ENCODE measurements at places on chromosomes 2 and 18. TPM values are rescaled to one million over a fixed set of nuclear protein-coding genes. Genes with fewer than 3 reads are reported as not detected.

NEB gene
- total RNA-seq = 0.75 TPM

FAM124B gene
- 2.1 TPM for total RNA-seq

QPCT gene
- 0.70 TPM for total RNA-seq

DLX1 gene
- not detected for total RNA-seq

UGT1A3 gene
- not detected for total RNA-seq

- no peak for DNase-seq
- H3K36me3 ChIP-seq = no peaks in the 10 kb centered on the region
- no peak overlapping the region for H3K27ac ChIP-seq
- no peak overlapping the region for H3K4me3 ChIP-seq
These were observed 159.0 kb downstream of the NUP35 start for GRCh38 chr2:183283209-183283608.

ACMSD gene
- not detected for total RNA-seq

- H3K4me3 ChIP-seq = no peak within 1 kb of the TSS
- no peak for DNase-seq
- peaks cover 39% of the 10 kb centered on the region for H3K27me3 ChIP-seq
- no peaks in the 10 kb centered on the region for H3K36me3 ChIP-seq
- no peak within 1 kb of the TSS for H3K27ac ChIP-seq
These were observed at the start of gene HOXD8 for GRCh38 chr2:176128982-176129796. Gene HOXD8 (plus strand): TSS chr2:176129705. CDS start chr2:176130367, 662 bp downstream.

DNA sequence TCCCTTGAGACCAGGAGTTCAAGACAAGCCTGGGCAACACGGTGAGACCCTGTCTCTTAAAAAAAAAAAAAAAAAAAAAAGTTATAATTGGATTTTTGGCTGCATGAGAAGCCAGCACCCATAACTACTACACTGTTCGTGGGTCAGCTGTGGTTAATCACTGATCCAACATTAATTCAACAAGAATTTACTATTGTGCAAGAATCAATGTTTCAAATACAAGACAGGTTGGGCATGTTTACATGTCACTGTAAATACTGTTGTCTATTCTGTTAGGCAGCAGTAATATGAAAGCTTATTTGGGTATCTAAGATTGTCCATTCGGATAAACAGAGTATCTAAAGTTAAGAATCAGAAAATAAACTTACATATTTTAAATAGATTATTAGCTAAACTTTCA, 62.3 kb downstream of the ESCO1 start:
- no peak overlapping the region for H3K4me3 ChIP-seq
- H3K27ac ChIP-seq = no peak overlapping the region
- H3K36me3 ChIP-seq = peaks cover 46% of the 10 kb centered on the region
- H3K27me3 ChIP-seq = no peaks in the 10 kb centered on the region
- H3K4me1 ChIP-seq = no peaks in the 10 kb centered on the region
- DNase-seq = no peak

- H3K27me3 ChIP-seq = no peaks in the 10 kb centered on the region
- H3K36me3 ChIP-seq = peaks cover 36% of the 10 kb centered on the region
- H3K4me1 ChIP-seq = no peaks in the 10 kb centered on the region
- H3K4me3 ChIP-seq = no peak overlapping the region
- H3K27ac ChIP-seq = no peak overlapping the region
- DNase-seq = no peak
These were observed 51.9 kb downstream of the LRPPRC start for GRCh38 chr2:43943809-43944452.

DNA sequence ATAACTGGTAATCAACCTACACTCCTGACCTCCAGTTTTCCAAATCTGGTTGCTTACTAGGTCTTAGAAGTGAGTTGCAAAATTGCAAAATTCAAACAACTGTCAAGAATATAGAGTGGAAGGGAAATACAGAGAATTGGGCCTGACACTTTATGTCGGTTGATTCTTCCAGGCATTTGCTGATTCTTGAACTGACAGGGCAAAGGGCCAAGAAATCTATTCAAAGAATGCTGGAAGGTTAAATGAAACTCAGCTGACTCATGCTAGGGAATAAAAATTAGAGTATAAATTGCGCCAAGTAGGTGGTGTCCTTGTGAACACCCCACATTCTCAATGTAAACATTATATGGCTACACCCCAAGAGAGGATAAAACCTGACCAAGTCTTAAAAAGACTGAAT, 21.5 kb upstream of the ZSCAN30 start:
- no peaks in the 10 kb centered on the region for H3K4me1 ChIP-seq
- H3K36me3 ChIP-seq = peaks cover 14% of the 10 kb centered on the region
- H3K27ac ChIP-seq = no peak overlapping the region
- no peak for DNase-seq

VWC2L gene
- not detected for total RNA-seq

AMER3 gene
- not detected for total RNA-seq

DNA sequence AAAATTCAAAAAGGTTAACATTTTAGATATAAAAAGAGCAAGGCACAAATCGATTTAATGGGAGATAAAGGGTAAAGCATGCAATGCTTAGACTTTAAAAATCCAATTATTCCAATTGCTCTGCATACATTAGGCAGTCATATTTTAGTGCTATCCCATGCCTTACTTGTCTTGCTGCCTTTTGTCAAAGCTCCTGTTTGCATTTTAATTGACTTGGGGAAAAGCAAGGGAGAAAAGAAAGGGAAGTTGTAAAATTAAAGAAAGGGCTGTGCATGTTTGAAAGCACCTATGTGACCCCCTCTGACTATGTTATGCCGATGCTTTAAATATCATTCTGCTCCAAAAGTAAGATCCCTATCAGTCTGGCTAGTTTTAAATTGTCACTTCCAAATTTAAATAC, 193.7 kb upstream of the VWC2L start:
- H3K4me1 ChIP-seq = no peaks in the 10 kb centered on the region
- H3K27me3 ChIP-seq = no peaks in the 10 kb centered on the region
- no peak for DNase-seq

- H3K27me3 ChIP-seq = no peaks in the 10 kb centered on the region
- no peak for DNase-seq
- no peaks in the 10 kb centered on the region for H3K36me3 ChIP-seq
These were observed 24.6 kb downstream of the GCG start for GRCh38 chr2:162127422-162127821.

ABCG5 gene
- total RNA-seq = not detected

Measured in naive thymus-derived CD4-positive, alpha-beta T cell (primary cell).